ENCODE measurements at places on chromosomes 1 and 21.

DNA sequence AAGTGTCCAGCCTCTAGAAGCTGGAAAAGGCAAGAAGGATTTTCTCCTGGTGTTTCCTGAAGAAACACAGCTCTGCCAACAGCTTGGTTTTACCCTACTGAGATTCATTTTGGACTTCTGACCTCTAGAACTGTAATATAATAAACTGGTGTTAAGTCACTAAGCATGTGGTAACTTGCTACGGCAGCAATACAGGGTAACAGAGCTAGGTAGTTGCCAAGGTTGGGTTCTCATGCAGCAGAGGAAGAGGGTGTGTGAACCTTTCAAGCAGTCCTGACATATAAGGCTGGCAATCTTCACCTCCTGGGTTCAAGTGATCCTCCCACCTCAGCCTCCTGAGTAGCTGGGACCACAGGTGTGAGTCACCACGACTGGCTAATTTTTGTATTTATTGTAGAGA is 36.0 kb downstream of the GNG4 start:
- no peak for DNase-seq

DNA sequence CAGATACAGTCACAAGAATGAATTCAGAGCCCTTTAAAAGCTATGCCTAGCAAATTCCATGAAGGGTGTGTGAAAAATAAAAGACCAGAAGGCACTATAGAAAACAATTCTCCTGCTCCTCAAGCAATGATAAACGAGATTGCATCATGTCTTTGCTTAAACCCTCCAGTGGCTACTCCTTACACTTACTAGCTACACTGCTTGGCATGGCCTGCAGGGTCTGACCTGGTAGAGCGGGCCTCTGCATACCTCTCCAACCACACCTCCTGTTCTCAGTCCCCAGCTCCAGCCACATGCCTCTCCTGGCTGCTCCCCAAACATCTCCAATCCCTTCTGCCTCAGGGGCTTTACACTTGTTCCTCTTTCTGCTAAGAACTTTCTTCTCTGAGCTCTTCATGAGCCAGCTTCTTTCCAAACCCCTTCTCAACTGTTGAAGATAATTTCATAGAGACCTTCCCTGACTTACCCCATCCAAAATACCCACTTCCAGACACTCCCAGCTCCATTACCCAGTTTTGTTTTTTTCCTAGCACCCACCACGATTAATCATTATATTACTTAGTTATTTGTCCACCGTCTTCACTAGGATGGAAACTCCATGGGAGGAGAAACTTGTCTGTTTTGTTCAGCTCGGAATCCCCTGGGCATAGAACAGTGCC is 11.2 kb upstream of the CREG1 start:
- DNase-seq: no peak

- no peak for DNase-seq
Measured at GRCh38 chr1:154237435-154237834, 16.7 kb downstream of the UBAP2L start.

DNA sequence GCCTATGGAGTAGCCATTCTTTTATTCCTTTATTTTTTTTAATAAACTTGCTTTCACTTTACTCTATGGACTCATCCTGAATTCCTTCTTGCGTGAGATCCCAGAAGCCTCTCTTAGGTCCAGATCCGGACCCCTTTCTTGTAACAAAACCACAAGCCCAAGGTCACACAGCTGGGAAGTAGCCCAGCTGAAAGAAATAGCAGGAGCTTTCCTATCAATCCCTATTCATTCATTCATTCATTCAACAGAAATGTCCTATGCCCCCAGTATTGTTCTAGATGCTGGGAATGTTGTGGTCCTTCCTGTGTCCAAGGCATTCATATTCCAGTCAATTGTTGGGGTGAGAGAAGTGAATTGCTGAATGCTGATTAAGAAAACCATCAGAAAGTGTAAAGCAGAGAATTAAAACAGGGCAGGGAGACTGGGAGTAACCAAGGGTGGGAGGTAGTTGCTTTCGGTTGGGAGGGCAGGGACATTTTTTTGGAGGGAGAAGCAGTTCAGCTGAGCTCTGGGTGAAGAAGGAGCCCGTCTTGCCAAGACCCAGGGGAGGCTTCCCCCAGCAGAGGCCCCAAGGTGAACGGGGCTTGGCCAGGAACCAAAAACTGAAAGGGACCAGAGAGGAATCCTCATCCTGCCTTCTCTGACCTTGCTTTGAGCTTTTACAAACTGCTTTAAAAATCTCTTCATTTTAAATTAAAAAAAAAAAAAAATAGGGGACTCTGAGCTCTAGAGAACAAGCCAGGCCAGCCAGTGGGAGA is 10.8 kb downstream of the PLA2G2D start:
- DNase-seq: no peak

DNA sequence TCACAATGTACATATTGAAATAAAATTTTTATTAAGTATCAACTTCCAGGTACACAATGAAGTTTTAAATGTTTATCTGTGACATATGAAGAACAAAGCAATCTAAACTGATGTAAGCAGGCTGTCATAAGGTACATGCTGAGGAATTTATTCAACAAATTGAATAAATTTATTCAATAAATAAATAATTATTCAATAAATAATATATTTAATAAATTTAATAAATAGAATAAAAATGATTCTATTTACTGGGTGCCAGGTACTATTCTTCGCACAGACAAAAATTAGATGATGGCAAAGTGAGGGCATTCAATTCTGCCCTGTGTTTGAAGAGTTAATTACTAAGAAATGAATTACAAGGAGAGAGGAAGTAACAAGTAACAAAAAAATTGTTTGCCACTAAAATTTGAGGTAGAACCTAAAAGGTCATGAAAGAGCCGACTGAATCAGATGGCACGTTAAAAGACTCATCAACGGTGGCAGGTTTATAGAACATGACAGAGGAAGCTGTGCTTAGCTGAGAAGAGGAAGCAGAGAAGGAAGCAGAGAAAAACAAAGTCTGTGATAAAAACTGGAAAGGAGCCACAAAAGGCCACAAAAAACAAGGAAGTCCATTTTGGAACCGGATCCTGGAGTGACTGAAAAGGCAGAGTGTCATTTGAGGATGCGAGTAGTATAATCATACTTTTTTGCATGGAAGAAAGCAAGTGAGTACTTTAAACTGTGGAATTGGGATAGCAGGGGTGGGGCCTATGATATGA is 2.2 kb upstream of the USP24 start:
- no peak for DNase-seq

GRCh38 chr1:234315588-234315987 is 57.7 kb upstream of the COA6 start:
- DNase-seq: no peak

- no peak for DNase-seq
Measured at GRCh38 chr21:36591326-36591970, 107.5 kb upstream of the SIM2 start.

GRCh38 chr1:222010306-222010705 is 268.4 kb upstream of the DUSP10 start:
- no peak for DNase-seq

- no peak for DNase-seq
Measured at GRCh38 chr1:220451532-220451931, 76.4 kb upstream of the MARK1 start.

DNA sequence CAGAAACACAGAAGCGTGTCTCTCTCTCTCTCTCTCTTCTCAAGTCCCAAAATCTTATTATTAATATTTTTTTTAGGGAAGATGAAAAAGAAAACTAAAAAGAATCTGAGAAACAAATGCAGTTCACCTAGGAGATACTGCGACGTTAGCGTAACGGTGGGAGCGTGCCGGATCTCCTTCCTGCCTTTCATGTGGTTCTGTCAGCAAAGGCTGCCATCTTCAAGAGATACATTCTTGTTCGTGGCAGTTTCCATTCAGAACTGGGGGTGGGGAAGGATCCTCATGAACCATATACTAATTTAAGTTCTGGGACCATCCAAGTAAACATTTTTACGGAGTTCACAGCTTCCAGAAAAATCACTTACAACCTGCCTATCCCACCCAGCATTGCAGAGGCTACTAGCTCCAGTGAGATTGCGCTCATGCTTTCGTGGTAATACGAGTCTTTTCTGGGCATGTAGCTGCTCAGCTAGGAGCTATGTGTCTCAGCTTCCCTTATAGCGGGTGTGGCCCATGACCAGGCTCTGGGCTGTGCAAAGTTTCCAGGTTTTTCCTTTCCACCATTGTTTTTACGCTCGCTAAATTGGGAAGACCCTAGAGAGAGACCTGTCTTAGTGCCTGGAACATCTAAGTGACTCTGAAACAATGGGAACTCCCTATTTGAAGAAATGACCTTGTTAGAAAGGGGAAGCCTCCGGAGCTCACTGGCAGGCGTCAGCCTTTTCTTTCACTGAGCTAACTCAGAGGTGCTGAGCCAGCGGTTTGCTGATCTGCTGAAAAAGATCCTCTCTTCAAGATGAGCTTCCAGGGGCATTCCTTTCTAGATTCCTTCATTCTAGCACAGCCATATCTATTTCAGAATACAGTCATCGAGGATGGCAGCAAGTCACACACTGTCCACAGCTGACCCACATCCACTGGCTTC is 17.3 kb downstream of the SLAMF1 start:
- DNase-seq: no peak

DNA sequence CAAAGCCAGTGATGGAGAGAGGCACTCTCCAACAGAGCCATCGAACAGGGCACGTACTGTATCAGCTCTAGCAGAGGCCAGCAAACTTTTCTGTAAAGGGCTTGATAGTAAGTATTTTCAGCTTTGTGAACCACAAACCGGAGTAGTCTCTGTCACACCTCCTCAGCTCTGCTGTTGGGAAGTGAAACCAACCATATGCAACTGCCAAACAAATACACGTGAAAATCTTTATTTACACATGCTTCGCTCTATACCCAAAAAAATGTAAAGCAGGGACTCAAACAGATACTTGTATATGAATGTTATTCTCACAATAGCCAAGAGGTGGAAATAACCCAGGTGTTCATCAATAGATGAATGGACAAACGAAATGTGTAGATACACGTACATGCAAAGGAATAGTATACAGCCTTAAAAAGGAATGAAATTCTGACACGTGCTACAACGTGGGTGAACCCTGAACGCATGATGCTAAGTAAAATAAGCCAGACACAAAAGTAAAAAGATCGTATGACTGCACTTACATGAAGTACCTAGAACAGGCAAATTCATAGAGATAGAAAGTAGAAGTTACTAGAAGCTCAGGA is 39.0 kb downstream of the SETD4 start:
- DNase-seq: no peak

GRCh38 chr1:94072840-94073522 is 48.0 kb downstream of the ABCA4 start:
- no peak for DNase-seq

- DNase-seq: no peak
Measured at GRCh38 chr1:165560883-165561656, 17.3 kb downstream of the LRRC52 start.

- no peak for DNase-seq
Measured at GRCh38 chr1:220892086-220892376, 12.8 kb downstream of the HLX start.

- DNase-seq: peak; percentile 36
Measured at GRCh38 chr1:74673351-74674111, at the start of gene ERICH3. Gene ERICH3 (minus strand): TSS chr1:74673792. CDS start chr1:74673519, 273 bp downstream.

GRCh38 chr1:214349781-214350180 is 68.8 kb downstream of the SMYD2 start:
- no peak for DNase-seq

DNA sequence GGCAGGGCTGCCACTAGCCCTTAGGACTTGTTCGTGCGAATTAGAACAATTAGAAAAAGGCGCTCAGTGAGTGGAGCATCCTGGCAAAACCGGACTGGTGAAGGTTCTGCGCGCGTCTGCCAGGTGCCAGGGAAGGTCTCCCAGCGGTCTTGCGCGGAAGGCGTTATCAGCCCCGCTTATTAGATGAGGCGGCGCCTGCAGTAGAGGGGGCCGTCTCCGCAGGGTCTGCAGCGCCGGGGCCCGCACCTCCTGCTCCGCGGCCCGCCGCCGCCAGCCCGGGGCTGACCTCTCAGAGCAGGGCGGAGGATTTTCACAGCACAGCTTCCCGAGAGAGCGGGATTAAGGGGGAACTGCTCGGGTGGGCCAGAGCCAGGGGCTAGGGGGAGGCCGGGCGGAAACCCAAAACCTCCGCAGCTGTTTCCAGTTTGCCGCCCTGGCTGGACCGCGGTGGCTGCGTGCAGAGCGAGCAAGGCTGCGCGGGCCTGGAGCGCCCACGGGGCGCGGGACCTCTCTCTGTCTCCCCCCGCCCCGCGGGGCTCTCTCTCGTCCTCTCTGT is 155.2 kb downstream of the FOXD2 start:
- DNase-seq: no peak

GRCh38 chr1:210747890-210748289 is 386.1 kb downstream of the KCNH1 start:
- peak; percentile 36 for DNase-seq

GRCh38 chr1:34977210-34977471 is 8.0 kb downstream of the TMEM35B start:
- DNase-seq: no peak

- no peak for DNase-seq
Measured at GRCh38 chr1:98323388-98323787, 338.1 kb upstream of the SNX7 start.

DNA sequence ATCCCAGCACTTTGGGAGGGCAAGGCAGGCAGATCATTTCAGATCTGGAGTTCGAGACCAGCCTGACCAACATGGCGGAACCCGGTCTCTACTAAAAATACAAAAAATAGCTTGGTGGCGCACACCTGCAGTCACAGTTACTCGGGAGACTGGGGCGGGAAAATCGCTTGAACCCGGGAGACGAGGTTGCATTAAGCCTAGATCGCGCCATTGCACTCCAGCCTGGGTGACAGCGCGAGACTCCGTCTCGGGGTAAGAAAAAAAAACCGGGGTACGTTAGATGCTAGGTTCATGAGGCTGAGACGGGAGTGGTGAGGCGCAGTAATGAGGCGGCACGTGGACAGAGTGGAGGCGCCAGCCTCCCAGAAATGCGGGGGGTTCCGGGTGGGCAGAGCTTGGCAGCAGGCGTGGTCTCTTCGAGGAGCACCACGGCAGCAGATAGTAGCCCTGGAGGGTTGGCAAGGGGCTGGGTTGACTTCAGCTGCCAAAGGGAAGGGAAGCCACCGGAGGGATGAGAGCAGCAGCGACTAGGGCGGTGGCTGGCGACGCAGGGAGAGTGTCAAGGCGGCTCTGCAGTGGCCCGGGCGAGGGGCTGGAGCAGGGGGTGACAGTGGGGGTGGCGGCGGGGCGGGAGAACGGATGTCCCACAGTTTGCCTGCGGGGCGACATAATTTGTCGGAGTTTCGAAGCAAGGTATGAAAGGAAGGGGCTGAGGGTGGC is 832 bp downstream of the MRPL20 start:
- no peak for DNase-seq

DNA sequence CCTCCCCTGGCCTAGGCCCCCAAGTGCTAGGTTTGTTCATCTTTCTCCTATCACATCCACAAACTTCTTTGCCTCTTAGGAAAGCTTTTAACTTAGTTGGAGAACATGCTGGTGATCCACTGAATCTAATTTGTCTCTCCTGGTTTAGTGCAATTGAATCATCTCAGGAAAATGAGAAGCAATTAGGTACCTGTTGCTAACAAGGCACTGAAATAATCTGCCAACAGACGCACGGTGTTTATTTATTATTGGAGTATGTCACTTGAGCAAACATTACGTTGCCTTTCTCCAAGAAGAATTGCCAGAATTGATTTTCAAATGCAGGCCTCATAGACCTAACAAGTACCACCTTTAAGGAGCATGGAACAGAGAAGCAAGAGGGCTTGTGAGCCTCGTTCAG is 309.4 kb downstream of the NFIA start:
- DNase-seq: no peak

GRCh38 chr1:224466154-224466553 is 31.6 kb upstream of the WDR26 start:
- no peak for DNase-seq
